ENCODE measurements at places on chromosomes 5 and 9.

- no peak for DNase-seq
These were observed 209.3 kb downstream of the NR3C1 start for GRCh38 chr5:143194206-143194605.

DNA sequence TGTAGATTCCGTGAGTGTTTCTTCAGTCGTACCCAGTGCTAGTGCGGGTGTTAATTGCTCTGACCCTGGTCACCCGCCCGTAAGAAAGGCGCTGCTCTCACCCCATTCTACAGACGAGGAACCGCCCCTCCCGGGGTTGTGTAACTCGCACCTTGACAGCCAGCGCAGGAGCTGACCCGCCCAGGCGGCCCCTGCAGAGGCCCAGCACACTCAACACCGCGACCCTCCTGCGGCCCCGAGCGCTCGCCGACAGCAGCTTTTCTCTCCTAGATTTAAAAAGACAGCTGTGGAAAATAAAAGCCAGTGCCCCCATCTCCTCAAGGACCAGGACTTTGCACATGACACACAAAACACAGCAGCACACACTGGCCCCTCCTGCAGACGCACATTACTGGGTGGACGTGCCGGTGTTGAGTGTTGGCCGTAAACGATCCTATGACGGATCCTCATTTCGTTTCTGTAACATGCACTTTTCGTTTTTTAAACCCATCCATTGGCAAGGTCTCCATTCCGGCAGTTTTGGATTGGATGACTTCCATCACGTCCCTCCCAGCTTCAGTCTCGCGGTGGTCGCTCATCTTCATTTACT, 22.9 kb downstream of the OR2V2 start:
- no peak for DNase-seq

DNA sequence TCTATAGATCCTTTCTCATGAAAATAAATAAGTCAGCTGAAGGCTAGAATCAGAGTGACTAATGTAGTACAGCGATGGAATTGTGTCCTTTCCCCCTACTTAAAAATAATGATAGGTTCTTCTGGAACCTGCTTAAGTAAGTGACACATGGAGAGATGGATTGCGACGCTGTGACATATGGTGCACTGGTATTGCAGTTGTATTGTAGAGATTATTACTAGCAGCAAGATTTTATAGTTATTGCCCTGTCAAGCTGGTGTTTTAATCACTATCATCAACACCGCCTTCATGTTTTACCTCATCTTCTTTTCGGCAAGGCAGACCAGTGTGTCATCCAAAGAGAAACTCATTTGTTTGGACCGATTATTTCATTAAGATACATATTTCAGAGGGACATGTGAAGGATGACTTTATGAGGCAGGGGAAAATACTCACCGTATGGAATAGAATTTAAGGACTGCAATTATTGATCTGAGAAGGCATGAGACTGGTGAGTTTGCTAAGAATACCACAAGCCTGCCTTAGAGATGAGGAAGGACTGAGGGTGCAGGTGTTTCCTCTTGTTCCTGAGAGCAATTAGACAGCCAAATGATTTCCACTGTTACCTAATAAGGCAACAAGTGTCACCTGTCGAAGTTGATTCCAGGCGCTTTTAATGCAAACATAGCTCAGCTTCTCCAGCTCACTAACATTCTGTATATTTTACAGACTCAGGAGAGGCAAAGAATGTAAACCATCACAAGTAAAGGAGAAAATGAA, 1855.5 kb downstream of the MAT2B start:
- DNase-seq, result no peak

GRCh38 chr5:105872569-105873270, 1798.0 kb downstream of the EFNA5 start:
- DNase-seq, result no peak

DNA sequence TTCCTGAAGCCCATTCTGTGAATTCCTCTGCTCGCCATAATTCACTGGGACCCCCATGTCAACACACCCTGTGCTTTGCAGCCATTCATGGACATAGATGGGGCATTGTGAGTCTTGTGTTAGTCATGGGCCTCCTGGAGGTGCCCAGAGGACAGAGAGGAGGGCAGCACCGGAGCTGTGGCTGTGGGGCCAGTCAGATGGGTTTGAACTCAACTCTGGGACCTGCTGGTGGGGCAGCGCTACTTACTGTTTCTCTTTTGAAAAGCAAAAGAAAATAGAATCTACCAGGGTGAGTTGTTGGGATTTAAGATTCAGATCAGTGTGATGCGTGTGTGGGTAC, 11.3 kb upstream of the EXOC3 start:
- no peak for DNase-seq

- no peak for DNase-seq
These were observed 19.7 kb downstream of the CAMSAP1 start for GRCh38 chr9:135887585-135888050.

DNA sequence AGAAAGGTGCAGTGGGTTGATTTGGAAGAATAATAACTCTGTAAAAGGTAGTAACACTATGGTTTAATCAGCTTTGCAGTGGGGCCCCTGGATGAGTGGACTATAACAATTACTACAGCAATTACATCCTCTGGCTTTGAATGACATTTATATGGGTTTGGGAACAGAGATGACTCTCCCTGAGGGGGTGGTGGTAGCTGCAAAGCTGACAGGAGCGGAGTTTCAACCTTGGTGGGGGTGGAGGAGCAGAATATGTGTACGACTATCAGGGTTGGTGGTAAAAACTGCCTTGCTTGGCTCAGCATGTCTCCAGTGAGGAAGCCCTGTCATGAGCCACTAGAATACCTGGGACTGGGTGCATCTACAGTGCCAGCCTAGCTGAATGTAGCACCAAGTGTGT, 28.3 kb upstream of the NR3C1 start:
- no peak for DNase-seq

DNA sequence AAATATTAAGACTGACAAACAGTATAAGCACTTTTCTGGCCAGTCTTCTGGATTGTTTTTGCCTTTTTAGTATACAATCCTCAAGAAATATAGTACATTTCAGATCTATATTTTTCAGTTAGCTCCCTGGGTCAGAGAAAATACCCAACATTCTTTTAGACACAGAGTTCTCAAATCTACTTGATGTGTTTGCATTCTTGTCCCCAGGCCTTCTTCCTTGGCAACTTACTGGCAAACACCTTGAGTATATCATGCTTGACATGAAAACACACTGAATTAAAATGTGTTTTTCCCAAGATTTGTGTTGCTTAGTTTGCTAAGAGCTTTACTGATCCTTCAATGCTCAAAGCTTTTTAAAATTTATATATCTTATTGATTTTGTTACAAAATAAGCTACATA, 1413.1 kb upstream of the CDH9 start:
- DNase-seq, result no peak

GRCh38 chr5:181168595-181169118, 21.3 kb downstream of the OR2V2 start:
- no peak for DNase-seq

GRCh38 chr9:76571743-76572146, 112.8 kb downstream of the GCNT1 start:
- DNase-seq, result no peak

DNA sequence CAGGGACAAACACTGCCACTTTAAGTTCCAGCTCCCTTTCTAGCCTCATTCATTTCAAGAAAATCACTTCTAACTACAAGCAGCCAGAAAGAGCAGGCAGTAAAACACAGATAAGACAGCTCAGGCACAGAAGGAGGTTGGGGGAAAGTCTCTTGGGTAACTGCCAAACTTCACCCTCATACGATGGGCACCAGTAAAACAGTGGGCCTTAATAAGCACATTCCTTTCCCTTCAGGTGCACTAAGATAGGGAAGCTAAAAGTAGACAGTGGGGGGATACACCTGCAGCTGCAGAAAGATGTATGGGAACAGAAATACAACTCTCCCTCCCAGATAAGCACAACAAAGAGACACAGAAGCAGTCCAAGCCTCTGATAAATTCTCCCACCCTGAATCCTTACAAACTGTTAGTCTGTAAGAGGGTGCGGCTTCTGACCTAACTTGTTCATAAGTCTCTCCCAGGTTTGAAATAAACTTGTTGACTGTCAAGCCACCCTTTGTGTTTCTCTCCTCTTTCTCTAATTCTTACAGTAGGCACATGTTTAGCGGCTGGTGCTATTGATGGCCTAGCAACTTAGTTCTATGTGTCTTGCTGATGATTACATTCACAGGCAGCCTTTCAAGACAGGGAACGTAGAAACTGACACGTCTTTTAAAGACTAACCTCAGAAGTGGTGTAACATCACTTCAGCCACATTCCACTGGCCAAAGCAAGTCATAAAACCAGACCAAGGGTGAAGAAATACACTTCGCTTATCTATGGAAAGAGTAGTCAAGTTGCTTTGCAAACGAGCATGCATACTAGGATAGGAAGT, 6.8 kb upstream of the CKS2 start:
- no peak for DNase-seq

DNA sequence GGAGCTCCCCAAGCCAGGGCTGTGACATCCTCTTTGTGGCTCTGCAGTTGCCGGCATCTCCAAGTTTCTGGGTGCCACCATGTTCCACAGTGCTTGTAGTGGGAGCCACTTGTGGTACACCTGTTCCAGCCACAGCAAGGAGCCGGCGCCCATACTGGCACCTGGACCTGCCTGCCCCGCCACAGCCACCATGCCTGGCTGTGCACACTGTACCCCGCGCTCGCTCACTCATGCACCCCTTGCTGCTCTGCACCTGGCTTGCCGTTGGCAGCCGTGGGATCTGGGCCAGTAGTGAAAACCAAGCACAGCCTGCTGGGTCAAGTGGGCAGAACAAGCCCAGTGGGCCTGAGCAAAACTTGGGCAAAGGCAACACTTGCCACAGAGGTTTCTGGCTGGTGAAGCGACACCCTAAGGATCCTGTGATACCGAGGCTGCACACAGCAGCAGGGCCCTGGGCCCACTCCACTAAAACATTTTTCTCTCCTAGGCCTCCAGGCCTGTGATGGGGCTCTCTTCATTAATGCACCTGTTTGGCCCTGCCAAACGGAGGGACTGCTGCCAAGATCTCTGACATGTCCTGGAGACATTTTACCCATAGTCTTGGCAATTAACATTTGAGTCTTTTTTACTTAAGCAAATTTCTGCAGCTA, 2.8 kb downstream of the TRIM36 start:
- DNase-seq, result no peak

DNA sequence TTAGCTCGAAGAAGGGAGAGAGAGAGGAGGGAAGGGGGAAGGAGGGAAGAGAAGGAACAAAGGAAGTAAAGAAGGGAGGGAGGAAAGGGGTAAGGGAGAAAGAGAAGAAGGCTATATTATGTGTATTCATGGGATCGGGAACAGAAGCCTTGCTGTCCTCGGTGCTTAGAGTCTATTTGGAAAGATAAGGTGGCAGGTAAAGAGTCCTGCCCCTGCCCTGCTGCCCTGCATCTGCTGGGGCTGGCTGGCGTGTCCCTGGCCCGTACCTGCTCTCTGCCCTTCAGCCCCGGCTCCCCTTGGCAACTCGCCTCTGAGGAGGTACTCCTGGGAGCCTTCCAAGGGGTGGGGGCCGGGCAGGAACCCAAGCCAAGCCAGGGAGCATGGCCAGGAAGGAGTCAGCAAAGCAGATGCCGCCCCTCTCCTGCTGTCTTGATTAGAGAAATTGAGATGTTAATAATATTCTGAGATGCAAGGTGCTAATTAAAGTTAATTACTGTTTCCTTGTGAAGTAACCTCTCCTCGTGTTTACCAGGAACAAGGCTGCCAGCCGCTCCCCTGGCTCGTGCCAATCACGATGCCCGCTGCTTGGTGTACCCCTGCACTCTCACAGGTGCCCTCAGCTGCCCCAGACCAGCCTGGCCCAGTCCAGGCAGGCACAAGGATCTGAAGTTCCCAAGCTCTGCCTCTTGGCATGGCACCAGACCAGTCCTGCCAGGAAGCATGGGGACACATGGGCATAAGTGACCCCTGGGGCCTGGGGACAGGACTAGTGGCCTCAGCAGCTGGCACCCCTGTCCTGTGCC, 36.6 kb downstream of the PCDH1 start:
- peak; percentile 76 for DNase-seq

DNA sequence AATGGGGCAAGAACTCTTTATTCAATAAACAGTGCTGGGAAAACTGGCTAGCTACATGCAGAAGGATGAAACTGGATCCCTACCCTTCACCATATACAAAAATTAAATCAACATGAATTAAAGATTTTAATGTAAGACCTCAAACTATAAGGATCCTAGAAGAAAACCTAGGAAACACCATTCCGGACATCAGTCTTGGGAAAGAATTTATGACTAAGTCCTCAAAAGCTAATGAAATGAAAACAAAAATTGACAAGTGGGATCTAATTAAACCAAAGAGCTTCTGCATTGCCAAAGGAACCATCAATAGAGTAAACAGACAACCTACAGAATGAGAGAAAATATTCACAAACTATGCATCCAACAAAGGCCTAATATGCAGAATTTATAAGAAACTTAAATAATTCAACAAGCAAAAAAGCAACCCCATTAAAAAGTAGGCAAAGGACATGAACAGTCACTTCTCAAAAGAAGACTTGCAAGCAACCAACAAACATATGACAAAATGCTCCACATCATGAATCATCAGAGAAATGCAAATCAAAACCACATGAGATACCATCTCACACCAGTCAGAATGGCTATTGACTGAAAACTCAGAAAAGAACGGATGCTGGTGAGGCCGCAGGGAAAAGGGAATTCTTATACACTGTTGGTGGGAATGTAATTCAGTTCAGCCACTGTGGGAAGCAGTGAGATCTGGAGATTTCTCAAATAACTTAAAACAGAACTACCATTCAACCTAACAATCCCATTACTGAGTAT, 104.3 kb upstream of the MAP3K1 start:
- no peak for DNase-seq

DNA sequence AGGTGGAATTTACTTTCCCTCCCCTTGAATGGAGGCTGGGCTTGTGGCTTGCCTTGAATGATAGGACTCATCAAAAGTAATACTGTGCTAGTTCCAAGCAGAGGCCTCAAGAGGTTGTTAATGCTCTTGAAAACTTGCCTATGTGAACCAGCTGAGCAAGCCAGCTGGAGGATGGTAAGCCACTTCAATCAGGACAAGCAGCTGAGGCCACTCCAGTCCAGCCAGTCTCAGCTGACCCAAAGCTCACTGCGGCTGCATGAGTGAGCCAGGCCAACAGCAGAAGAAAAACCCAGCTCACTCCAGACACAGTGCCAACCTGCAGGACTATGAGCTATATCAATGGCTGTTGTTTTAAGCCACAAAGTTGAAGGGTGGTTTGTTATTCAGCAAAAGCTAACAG, 182.8 kb downstream of the MCTP1 start:
- no peak for DNase-seq

GRCh38 chr9:71349218-71349617, 227.8 kb upstream of the TRPM3 start:
- DNase-seq, result no peak

DNA sequence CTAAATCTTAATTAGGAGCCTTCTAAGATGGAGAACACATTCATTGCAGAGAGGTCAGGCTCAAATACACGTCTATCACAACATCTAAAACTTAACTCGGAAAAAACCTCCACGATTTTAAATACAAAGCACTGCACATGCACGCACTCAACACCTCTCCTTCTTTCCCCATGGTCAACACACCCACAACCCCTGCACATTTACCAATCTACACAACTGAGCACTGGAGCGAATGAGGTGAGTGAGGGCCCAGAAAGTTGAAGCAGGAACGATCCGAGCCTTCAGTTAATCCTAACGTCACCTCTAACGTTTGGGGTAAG, 278 bp upstream of the NIPSNAP3A start:
- DNase-seq, result no peak

All from NCI-H1105 treated with DMSO at 0.1 percent for 48 hours (cell line).